ENCODE measurements at places on chromosomes 7 and 10. TPM values are rescaled to one million over a fixed set of nuclear protein-coding genes. Genes with fewer than 3 reads are reported as not detected.

The CRYGN gene
- total RNA-seq, result not detected

The SPDYE16 gene
- 0.14 TPM for total RNA-seq

The PCBD1 gene
- total RNA-seq, result 72.0 TPM

The HOXA7 gene
- not detected for total RNA-seq

The GSTO2 gene
- total RNA-seq, result 1.4 TPM

The FEZF1 gene
- total RNA-seq, result not detected

The HOXA1 gene
- total RNA-seq, result 0.16 TPM

The CYP3A4 gene
- total RNA-seq, result not detected

The RBP4 gene
- total RNA-seq, result not detected

The KLF14 gene
- total RNA-seq, result not detected

The ATP5F1C gene
- total RNA-seq, result 403 TPM

The PDSS1 gene
- 27.9 TPM for total RNA-seq

The UFSP1 gene
- 5.0 TPM for total RNA-seq

The ANKRD30A gene
- not detected for total RNA-seq

The PRKCQ gene
- total RNA-seq, result 40.8 TPM

The ACADSB gene
- total RNA-seq, result 23.3 TPM
